ENCODE measurements at places on chromosomes 2 and 18.

- DNase-seq, result no peak
Observed at GRCh38 chr18:59939127-59939526, 39.3 kb downstream of the PMAIP1 start.

DNA sequence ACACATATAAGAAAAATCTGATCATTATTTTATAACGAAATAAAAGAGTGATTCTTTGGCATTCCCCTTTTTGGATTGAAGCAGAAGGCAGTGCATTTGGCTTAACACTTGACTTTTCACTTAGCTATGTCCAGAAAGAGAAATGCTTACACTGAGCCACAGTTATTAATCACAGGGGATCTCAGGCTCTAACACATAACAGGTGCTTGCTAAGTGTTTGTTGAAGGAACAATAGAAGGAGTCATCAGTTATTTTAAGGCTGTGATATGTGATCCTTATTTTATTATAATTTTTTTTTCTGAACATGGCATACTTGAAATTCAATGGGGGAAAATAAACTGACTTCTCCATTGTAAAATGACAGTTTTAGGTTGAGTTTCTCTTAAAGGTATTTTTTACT is 209.5 kb downstream of the UBE2E3 start:
- DNase-seq, result no peak

- DNase-seq, result no peak
Observed at GRCh38 chr2:218224186-218224585, 7.2 kb downstream of the ARPC2 start.

GRCh38 chr2:127634066-127634617 is 11.8 kb upstream of the GPR17 start:
- no peak for DNase-seq

DNA sequence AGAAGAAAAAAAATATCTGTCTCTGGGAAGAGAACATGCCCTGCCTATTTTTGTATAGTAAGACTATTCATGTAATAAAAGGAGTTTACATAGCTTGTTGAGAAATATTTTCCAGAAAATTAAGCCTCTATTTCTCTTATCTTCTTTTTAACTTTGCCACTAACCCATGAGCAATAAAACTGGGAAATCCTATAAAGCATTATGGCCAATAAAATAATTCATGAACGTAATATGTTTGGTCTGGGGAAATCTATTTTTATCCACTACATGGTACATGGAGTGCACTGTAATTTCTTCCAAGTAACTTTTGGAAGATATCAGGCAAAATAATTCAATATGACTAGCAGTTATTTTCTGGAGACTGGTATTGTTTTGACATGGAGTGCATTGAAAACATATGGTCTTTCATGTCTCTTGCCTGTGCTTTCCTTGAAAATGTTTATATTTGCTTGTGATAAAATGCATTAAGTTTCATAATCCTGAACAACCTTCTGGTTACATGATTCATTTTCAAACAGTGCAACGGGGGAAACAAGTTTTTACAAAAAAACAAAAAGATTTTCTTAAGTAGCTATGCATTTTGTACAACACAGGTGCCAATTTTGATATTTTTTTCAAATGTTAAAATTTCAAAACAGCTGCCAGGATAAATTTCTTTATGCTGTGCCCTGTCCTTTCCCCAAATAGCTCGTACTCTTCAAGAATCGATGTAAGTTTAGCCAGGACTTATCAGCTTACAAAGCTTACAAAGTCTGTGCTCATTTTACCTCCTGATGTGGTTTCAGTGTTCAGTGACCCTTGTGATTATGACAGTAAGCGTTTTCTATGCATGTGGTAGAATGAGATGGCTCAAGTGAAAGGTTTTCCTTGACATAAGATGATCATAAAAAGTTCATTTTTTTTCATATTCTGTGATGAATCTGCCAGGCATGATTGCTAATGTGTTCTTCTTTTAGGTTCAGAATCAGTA is 194.5 kb downstream of the UBE2E3 start:
- peak; percentile 64 for DNase-seq

GRCh38 chr2:26465981-26466471 is 11.9 kb downstream of the OTOF start:
- no peak for DNase-seq

- no peak for DNase-seq
Observed at GRCh38 chr2:228846161-228846560, 424.9 kb downstream of the PID1 start.

- no peak for DNase-seq
Observed at GRCh38 chr2:157305723-157306110, 19.9 kb downstream of the ERMN start.

DNA sequence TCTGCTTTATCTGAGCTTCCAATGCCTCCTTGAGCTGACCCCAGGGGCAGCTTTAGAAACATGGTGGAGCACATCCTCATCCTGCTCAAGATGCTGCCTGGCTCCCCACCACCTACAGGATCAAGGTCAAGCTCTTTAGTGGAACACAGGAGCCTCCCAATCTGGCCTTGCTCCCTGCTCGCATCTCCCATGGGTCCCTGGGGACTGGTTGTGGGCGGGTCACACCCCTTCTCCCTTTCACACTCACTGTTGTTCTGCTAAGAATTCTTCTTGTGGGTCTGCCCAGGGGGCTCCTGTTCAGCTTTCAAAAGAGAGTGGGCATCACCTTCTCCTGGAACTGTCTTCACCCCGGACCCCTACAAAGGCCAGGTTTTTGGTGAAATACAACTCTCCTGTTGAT is 8.4 kb upstream of the NT5DC4 start:
- DNase-seq, result no peak

DNA sequence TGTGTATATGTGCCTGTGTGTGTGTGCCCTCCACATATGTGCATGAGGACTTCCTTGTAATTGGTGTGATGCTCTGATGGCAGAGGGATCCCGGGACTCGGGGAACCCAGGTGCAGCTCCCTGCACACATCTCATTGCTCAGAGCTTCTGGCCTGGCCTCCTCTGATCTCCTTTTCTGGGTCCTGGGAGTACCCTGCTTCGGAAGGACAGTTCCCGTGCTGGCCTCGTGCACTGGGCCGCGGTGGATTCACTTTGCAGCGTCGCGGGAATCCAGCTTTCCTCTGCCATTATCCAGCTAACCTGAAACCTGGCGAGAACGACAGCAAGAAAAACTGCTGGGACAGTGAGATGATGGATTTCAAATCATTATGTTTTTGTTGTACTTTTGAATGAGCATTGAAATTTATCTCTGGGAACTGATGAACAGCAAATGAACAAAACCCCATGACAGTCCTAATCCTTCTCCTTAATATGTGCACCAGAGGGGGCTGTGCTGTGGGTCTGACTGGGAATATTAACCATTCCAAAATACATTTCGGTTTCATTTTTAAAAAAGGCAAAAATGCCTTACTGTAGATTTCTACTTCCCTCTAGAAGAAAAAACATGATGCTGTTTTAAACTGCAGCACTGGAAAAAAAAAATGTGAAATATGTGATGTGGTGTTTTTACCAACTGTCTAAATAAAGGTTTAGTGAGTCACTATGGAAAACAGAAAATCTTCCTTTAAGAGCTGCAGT is 78.2 kb downstream of the PTGR3 start:
- DNase-seq, result no peak

- no peak for DNase-seq
Observed at GRCh38 chr18:59481436-59481835, 122.4 kb upstream of the LMAN1 start.

GRCh38 chr2:8977758-8978157 is 25.7 kb downstream of the MBOAT2 start:
- no peak for DNase-seq

- no peak for DNase-seq
Observed at GRCh38 chr2:172864182-172864581, 128.5 kb downstream of the RAPGEF4 start.

DNA sequence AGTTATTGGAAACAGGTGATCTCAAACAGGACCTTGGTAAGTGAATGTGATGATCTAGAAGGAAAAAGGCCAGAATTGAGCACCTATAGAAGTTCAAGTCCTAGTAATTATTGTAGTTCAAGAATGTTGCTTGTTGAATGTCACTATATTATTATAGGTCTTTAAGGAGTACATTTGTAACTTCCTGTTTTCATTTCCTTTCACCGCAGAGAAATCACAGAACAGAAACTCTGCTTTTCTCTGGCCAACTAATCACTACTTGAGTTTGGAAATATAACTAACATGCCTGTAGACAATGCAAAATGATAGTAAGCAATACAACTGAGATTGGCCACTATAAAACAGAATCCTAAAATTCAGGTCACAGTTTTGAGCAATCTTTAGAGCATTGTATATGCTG is 61.8 kb upstream of the EFEMP1 start:
- DNase-seq, result no peak

GRCh38 chr2:181052523-181052891 is 72.1 kb downstream of the UBE2E3 start:
- DNase-seq, result no peak

- DNase-seq, result no peak
Observed at GRCh38 chr2:2271469-2271941, 59.6 kb downstream of the MYT1L start.

DNA sequence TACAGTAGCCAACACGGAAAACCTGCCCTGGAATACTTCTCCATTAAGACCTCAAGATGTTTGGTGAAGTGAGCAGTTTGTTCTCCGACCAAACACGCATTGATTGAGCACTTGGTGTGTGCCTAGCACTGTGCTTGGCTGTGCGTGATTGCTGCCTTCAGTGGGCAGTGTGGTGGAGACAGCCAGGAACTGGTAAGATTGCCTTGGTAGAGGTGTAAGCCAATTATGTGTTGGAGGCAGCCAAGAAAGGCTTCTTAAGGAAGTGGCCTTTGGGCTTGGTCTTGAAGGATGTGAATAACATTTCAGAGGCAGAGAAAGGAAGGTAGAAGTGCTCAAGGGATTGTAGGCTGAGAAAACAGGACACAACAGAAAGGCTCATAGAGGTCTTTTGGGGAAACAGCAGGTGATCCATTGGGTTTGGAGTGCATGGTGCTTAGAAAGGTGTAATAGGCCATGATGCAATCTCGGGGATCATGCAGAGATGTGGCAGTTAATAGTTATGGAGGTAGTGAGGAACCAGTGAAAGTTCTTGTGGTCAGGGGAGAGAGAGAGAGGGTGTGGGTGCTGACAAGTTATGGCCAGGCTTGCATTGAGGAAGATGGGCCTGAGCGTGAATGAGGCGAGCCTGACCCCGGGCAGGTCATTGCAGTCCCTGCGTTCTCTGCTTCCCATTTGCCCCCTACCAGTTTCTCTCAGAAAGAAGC is 6.3 kb downstream of the B3GNT2 start:
- no peak for DNase-seq

DNA sequence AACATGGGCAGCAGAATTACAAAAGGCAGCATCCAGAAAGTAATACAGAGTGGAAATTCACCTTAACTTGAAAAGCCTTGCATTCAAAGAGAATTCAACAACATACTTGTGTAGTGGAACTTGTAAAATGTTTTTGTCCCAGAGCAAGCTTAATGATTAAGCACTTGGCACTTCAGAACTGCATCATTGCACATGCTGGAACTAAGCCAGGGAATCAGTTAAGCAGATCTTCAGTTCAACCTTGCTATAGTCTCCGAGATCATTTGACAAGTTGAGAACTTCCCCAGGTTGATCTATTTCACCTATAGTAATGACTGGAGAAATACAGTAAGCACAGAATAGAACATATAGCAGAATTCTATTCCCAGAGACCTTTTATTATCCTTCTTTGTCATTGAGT is 1337.2 kb upstream of the NXPH2 start:
- DNase-seq, result no peak

DNA sequence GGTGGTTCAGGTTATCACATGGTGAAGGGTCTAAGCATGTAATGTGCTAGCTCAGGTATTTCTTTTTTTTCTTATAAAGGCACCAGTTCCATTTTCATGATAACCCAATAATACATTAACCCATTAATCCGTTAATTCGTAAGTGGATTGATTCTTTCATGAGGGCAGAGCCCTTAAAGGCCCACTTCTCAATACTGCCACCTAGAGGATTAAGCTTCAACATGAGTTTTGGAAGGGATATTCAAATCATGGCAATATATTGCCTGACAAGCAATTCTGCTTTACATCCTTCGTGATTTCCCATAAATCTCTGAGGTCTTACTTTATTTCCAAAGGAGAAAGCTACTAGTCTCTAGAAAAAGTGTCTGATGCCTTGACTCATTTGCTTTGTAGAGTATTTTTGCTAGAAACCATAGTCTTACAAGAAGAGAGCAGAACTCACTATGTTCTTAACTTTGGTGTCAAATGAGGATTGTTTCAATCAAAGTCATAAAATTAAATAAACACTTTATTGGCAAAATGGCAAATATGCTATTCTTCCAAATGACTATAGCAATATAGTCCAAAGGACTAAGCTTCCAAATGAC is 271.3 kb downstream of the KCNS3 start:
- peak; percentile 27 for DNase-seq

GRCh38 chr2:229160180-229160579 is 110.9 kb downstream of the PID1 start:
- DNase-seq, result no peak

GRCh38 chr2:88735853-88736252 is 44.4 kb downstream of the RPIA start:
- DNase-seq, result no peak

DNA sequence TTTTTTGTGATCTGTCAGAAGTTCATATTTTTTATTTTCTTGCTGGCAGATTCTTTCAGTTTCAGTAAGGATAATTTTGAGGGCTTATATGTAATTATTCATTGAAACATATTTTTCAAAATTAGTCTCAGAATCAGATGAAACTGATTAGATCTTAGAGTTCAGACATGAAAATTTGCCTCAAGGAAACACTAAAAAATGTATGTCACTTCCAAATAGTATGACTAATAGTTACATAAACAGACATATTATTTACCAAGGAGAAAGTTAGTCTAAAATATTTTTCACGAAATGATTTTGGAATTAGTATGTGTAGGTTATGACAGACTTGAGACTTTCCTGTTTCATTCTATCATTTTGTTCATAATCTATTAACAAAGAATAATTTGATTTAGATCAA is 628.6 kb downstream of the CCDC85A start:
- DNase-seq, result no peak

DNA sequence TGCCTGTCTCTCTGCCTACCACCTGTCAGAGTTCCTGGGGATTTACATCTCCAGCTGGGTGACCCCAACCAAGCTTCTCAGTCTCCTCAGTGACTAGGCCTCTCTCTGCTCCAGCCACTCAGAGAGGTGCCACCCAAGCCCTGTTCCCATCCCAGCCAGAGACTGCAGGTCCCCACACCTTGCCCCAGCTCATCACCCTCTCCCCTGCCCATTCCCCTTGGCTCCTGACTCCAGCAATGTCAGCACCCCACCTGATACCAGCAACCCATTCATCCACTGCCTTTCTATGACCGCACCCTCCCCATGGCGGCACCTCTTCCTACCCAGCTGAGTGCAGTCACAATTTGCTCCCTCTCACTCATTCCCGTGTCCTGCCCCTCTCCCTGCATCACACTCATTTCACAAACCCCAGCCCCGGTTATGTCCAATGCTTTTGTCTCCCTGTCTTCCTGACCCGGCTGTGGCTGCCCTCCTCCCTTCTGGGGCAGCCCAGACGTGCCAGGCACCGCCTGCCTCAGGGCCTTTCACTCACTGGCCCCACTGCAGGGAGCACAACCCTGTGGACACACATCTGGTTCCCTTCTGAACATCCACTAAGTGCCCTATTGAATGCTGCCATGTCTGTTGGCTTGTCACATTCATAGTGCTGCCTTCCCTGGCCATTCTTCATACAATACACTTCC is 494.8 kb upstream of the HS6ST1 start:
- no peak for DNase-seq

- peak; percentile 14 for DNase-seq
Observed at GRCh38 chr2:176526995-176527901, 258.0 kb downstream of the MTX2 start.
